ENCODE measurements at places on chromosomes 2 and 18. TPM values are rescaled to one million over a fixed set of nuclear protein-coding genes. Genes with fewer than 3 reads are reported as not detected.

DNA sequence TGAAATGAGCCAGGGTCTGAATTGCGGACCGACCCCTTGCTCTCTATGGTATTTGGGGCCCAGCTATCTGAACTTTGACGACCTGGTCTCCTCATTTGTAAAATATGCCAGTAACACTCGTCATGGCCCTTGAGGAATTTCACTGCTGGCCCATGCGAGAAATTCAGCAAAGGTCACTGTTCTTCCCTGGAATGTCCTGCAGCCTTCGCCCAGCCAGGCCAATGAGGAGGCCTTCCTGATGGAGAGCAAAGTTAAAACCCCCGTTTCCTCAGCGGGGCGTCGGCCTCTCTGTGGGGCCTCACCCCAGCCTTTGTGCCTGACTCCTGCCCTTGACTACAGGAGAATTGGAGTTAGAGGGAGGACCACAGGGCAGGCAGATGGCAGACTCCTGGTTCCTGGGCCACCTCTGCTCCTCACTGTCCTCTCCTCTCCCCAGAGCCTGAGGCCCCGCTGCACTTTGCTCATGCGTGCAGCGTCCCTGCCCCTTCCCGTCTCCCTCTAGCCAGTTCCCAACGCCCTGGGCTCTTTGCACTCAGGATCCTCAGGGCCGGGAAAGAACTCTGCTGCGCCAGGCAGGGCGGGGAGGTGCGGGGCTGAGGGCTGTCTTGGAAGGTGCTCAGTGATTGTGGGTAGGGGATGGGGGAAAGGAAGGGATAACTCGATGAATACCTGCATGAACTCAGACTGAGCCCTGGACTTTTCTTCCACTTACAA is 257.0 kb upstream of the RAB6C start:
- no peak for DNase-seq

Gene DSG3
- not detected for total RNA-seq

DNA sequence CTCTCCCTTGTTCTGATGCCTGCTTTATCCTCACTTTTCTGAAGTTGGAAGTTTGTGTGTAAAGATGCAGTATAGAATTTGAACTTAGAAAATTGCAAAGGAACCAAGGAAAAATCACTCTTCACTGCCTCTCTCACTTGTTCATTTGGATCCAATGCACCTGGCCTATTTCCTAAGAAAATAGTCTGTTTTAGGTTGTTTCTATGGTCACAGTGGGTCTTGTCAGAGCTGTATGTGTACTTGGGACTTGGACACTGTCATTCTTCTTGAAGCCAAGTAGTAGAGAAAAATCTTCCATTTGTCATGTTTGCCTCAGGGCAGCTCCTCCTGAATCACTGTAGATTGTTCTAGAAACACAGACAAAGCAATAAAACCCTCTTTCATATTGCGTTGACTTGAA is 80.3 kb upstream of the SESTD1 start:
- no peak for DNase-seq

Gene LYG2
- not detected for total RNA-seq

- DNase-seq, result no peak
These were observed 156.6 kb upstream of the ETAA1 start for GRCh38 chr2:67240507-67240906.

DNA sequence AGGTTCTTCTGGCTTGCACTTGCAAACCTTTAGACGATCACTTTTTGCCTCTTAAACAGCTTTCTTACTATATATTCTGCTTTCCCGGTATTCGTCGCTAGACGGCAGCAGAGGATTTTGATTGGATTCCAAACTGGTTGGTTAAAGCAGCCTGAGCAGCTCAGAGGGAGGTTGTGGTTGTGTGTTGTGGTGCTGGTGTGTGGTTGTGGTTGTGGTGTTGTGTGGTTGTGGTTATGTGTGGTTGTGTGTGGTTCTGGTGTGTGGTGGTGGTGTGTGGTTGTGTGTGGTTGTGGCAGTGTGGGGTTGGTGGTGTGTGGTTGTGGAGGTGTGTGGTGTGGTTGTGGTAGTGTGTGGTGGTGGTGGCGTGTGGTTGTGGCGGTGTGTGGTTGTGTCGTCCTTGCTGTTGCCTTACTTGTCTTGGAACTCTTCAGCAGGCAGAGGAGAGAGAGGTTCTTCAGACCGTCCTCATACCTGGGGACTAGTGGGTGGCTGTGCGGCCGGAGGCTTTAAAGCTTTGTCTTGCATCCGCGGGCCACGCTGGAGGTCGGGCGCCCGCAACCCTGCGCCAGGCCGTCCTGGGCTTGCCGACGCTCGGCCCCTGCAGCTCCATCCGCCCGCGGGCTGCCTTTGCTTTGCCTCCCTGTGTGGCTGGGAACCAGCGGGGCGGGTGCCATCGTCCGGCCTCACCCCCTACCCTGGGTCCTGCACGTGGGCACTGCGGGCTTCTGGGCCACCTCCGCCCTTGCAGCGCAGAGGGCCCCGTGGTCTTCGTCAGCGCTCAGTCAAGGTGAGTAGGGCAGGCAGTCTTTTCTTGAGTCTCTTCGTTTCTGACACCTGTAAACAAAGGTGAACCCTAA is 190.8 kb downstream of the ARHGAP28 start:
- peak; percentile 27 for DNase-seq

- no peak for DNase-seq
These were observed 29.9 kb downstream of the DAPL1 start for GRCh38 chr2:158825021-158825420.
